ENCODE measurements at places on chromosomes 7 and 10.
A peak's percentile ranks its signal among the peaks of the same experiment; 100 is the strongest.

- DNase-seq = peak; percentile 36
Measured at GRCh38 chr7:5428478-5429252, 5.0 kb upstream of the TNRC18 start.

- DNase-seq = no peak
Measured at GRCh38 chr7:107387128-107387527, 82.7 kb upstream of the GPR22 start.

GRCh38 chr10:125625586-125625985, 57.4 kb downstream of the TEX36 start:
- DNase-seq = no peak

DNA sequence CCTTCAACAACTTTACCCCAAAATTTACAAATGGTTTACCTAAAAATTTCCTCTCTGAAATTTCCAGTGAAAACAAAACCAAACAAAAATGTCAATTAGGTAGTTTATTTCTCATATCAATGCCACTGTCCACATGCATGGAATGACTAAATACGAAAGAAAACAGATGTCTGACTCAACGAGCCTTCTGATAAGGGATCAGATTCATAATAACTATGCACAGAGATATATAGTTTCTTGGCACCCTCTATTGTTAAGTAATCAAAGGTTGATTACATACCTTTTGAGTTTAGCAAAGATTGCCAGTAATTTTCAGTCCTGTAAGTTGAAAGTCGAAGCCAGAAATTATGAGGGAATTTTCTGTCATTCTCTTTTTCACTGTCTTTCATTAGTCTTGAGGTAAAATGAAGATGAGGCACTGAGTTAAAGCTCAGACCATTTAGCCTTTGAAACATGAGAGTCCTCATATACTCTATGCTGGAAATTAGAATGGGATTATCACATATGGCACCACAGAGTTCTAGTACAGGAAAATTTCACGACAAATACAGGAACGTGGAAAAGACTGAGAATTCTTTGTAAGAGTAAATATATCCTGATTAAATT, 519.1 kb upstream of the ANKRD30A start:
- no peak for DNase-seq

DNA sequence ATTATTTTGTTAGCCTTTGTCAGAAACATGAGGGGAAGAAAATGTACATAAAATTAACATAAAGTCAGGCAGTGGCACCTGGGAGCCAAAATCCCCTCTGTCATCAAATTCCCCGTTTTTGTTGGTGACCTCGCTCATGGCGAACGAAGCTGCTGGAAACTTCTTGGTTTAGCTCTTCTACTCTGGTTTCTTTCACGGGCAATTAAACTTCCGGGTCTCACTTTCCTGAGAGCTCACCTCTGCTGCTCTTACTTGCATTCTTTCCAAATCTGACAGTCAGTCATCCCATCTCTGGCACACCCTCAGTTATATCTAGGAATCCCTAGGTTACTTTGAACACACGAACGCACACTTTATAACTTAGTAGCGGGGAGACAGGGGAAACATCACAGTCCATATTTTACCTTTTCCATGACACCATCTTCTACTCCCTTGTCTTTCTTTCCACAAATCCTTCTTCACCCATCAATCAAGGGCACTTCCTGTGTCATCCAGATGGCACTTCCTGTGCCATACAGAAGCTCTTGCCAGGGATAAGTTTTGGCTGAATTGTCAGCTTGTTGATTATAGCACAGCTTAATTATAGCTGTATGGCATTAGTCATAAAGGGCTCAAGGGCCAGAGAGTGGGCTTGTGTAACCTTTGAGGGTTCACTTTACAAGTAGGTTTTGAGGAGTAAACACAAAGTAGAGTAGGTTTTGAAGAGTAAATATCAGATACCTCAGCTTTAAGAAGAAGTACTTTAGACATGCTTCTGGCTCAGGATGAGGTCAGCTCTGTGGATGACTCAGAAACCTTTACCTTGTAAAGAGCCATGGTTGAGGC, 105.1 kb downstream of the GATA3 start:
- no peak for DNase-seq

- DNase-seq = no peak
Measured at GRCh38 chr10:11687779-11688447, 54.3 kb upstream of the ECHDC3 start.

GRCh38 chr7:137096607-137097006, 228.2 kb downstream of the CHRM2 start:
- no peak for DNase-seq
